T-helper 22 cell (primary cell): ENCODE measurements at places on chromosomes 12 and 14.

DNA sequence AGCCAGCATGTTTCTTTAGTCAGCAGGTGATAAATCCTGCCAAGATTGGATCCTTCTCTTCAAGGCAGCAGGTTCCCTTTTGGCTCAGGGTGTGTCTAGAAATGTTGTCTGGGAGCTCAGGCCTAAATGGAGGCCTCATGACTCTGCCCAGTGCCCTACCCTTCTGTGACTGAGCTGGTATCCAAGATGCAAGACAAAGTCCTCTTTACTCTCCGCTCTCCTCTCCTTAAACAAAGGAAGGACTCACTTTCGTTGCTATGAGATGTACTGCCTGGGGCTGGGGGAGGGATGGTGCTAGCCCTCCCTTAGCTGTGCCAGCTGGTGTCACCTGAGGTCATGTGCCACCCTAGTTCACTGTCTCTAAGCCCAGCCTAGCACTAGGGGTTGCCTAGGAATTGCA lies 13.8 kb upstream of the TMPRSS12 start:
- DNase-seq = no peak

- DNase-seq = no peak
Measured at GRCh38 chr14:100375266-100375962, 52.3 kb downstream of the SLC25A47 start.

GRCh38 chr12:104299842-104300481 lies 3.6 kb upstream of the EID3 start:
- DNase-seq = no peak

DNA sequence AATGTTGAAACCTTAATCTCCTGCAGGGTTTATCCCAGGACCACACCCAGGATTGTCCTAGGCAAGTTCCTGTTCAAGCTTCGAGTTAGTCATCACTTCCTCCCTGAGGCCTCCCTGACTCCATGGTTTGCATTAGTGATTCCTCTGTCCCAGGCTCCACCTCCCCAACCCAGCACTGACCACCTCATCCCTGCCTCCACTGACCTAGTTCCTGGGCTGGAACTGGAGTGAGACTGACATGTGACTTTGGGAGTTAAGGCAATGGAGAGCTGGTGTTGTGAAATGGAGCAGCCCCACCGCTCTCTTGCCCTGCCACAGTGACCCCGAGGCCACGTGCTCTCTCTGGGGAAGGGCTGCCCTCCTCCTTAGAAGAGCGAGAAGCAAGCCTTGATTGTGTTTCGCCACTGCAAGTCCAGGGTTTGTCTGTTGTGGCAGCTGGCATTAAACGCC lies 15.8 kb upstream of the DTX1 start:
- no peak for DNase-seq

- DNase-seq = no peak
Measured at GRCh38 chr14:96582995-96583394, 80.8 kb downstream of the PAPOLA start.

DNA sequence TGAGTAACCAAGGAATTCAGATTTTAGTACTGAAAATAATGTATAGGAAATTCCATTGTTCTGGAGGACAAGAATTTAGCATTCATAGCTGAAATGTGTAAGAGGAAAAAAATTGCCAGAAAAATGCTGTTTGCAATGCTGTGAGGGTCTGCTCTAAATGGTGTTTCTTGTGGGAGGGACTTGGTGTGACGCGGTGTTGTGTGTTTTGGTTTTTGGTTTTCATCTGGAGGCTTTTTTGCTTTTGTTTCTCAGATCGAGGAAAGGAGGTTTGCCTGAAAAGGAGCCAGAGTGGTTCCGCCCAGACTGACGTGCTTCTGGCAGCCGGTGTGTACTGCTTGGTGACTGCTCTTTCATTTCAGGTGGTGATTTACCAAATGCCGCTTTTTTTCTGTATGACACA lies 211.8 kb upstream of the HMGA2 start:
- no peak for DNase-seq

GRCh38 chr14:90830931-90831701 lies 14.9 kb upstream of the TTC7B start:
- no peak for DNase-seq

DNA sequence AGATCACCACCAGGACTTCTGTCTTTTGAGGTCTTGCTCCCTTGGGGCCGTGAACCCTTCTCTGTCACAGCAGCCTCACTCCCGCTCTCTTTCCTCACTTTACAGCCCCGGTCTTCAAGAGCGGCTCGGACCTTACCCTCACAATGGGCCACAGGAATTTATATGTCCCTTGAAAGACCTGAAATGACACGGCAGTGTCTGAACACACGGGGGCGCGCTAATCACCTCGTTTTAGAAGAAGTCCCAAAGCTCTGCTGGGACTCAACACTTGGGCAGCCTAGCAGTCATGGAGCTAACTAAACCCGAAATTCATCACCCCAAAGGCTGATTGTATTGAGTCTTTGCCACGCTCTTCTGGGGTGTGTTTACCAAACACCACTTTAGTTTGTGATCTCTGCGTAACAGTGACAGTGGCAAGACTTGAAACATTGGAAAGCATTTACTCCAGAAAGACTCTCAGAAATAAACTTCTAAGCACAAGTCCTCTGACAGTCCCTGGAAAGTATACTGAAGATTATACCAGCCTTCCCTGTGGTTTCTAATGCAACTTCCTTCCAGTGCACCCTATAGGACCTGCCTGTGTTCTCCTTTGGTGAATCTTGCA lies 29.0 kb downstream of the SERPINA11 start:
- no peak for DNase-seq

GRCh38 chr14:68444449-68445168 lies 348.3 kb downstream of the ZFP36L1 start:
- no peak for DNase-seq

- no peak for DNase-seq
Measured at GRCh38 chr14:56005191-56006053, 112.8 kb upstream of the PELI2 start.

- DNase-seq = no peak
Measured at GRCh38 chr14:40074169-40074568, 641.9 kb upstream of the FBXO33 start.

DNA sequence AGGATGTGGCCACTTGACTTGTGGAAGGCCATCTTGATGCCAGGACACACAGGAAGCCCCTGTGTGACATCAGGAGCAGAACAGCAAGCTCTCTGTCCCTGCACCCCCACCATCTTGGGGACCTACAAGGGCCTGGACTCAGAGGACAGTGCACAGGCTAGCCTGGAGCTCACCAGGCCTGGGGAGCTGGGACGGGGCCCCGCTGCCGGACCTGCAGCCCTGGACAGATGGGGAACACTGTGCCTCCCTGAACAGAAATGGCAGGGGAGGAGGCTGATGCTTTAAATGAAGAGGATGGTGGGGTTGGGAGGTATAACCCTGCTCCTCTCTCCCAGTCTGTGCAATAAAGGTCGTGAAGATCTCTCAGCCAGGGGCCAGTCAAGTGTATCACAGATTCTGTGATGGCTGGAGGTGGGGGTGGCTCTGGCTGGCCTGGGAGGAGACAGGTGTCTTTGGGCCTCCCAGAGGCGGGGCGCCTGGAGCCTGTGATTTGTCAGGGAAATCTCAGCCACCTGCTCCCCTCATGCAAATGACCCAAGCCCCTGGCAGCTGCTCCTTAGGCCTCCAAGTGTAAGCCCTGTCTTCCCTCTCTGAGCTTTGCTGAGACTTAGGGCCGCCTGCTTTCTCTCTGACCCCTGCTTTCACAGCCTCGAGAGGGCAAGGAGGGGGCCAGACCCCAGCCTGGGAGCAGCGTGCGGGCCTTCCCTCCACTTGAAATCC lies 1.1 kb upstream of the GNB3 start:
- no peak for DNase-seq

DNA sequence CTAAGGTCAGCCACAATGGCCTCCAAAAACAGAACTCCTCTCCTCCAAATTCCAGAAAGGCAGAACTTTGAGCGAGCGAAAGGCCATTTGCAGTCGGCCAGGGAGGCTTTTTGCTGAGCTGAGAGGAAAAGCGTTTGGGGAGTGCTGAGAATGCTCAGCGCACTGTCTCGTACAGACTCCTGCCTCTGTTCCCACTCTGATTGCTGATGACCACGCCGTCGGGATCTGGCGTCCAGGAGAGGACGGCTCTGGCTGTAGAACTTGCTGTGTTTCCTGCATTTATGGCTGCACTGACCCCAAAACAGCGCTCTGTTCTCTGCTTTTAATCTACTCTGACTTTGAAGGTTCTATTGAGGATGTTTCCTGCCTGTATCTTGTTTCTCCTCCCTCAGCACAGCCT lies 82.4 kb upstream of the WSCD2 start:
- DNase-seq = no peak

GRCh38 chr12:103498990-103499389 lies 3.2 kb upstream of the C12orf42 start:
- no peak for DNase-seq

- DNase-seq = no peak
Measured at GRCh38 chr12:105445249-105445648, 114.8 kb downstream of the C12orf75 start.

DNA sequence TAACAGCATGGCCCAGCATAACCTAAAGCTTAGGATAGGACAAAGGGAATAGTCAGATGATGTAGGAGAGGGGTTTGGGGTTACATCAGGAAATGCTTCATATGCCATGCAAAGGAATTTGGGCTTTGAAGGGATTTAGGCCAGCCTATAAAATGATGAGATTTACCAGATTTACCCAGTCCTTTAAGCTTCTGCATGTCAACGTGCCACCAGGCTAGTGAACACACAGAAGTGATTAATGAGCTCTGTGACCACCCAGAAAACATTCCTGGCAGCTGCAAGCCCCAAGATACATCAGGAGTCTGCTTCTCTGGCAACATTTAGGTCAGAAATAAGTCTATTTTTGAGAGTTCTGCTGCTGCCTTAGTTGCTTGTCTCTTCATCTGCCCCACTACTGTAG lies 118.3 kb downstream of the LRIG3 start:
- no peak for DNase-seq

GRCh38 chr12:9951026-9951675 lies 19.0 kb upstream of the CLEC2A start:
- no peak for DNase-seq

GRCh38 chr14:77613201-77613600 lies 3.2 kb downstream of the SPTLC2 start:
- DNase-seq = no peak

GRCh38 chr14:31881531-31882310 lies 195.4 kb upstream of the ARHGAP5 start:
- no peak for DNase-seq

- DNase-seq = no peak
Measured at GRCh38 chr14:38199076-38199475, 8.6 kb upstream of the SSTR1 start.

- no peak for DNase-seq
Measured at GRCh38 chr14:54533100-54533499, 23.4 kb downstream of the CGRRF1 start.

- DNase-seq = no peak
Measured at GRCh38 chr14:27164139-27164538, 566.3 kb upstream of the NOVA1 start.

GRCh38 chr14:94450722-94451090 lies 1.9 kb downstream of the SERPINA11 start:
- no peak for DNase-seq

GRCh38 chr12:65818454-65819382 lies 5.6 kb upstream of the HMGA2 start:
- no peak for DNase-seq

DNA sequence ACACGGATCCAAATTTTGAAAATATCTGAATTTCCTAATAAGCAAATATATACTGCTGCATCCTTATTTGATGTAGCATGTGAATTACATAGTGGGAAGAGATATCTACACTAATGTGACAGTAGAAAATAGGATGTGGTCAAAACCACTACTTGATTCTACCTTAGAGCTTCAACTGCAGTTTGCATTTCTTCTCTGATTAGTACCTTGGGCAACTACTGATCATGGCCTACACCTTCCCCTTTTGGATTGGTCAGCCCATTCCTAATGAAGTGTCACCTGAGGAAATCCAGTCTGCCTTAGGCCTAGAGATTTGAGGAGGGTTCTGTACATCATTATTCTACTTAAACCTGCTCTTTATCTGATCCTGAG lies 10.7 kb downstream of the LLPH start:
- no peak for DNase-seq

DNA sequence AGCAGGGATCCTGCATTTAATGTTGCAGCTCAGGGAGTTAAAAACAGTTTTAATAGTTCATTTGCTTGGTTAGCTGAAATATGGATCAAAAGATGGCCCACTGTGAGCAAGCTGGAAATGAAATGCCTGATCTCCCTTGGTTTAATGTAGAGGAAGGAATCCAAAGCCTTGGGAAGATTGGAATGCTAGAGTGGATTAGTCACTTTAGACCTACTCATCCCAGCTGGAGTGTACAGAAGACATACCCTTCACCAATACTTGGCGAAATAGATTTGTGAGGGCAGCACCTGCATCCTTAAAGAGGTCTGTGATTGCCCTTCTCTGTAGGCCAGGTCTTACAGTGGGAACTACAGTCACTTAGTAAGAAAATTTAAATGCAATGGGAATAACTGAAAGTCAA lies 58.0 kb upstream of the KRAS start:
- DNase-seq = no peak

DNA sequence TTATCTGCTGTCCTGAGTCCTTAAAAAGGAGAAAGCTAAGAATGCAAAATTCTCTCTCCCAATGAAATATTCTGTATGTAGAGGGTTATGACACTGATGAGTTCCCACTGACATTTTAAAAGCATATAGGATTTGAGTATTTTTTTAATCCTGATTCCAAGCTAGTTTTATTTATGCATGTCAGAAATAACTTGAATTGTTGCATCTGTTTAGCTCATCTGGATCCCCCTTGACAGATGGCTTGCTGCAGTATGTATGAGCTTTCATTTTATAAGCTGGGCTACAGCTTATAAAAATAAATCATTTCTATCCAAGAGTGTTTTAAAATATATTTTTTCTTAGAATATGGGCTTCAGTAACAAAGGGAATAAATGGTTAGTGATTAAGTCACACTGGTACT lies 495.3 kb downstream of the NELL2 start:
- no peak for DNase-seq

DNA sequence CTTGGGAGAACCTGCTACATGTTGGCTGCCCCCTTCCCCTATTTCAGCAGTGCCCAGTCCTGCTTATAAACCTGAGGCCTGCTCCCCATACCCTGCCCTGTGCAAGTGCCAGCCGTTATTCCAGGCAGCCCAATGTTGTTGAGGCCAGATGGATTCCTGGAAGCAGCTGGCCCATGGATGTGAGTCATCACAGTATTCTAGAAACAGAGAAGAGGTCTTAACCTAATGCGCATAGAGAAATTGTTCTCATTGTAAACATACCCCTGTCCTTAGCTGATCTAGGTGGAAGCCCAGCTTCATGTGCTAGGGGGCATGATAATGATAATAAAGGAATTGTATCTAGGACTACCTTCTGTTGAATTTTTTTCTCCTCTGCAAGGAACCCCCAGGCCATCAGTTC lies 69.7 kb downstream of the TSPAN11 start:
- no peak for DNase-seq

DNA sequence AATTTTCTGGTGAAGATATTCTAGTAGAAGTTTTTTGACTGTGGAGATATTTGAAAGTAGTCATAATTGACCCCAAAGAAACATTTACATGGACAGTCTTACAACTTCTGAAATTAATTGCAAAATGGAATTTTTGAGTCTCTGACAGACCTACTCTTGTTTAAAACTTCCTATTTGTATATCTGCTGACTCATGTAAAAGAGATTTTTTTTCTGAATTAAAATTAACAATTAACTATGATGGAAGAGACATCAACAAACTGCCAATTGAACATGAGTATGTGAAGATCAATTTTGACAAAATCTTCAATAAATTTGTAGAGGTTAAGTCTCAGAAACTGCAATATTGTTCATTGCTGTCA lies 108.5 kb upstream of the MAX start:
- DNase-seq = no peak
